ENCODE measurements at places on chromosomes 7 and 10.

GRCh38 chr7:35280902-35281301, 27.0 kb upstream of the TBX20 start:
- no peak for DNase-seq

GRCh38 chr10:9038146-9038714, 983.7 kb downstream of the GATA3 start:
- no peak for DNase-seq

- DNase-seq = no peak
These were observed 105.1 kb downstream of the NRP1 start for GRCh38 chr10:33229252-33229948.

DNA sequence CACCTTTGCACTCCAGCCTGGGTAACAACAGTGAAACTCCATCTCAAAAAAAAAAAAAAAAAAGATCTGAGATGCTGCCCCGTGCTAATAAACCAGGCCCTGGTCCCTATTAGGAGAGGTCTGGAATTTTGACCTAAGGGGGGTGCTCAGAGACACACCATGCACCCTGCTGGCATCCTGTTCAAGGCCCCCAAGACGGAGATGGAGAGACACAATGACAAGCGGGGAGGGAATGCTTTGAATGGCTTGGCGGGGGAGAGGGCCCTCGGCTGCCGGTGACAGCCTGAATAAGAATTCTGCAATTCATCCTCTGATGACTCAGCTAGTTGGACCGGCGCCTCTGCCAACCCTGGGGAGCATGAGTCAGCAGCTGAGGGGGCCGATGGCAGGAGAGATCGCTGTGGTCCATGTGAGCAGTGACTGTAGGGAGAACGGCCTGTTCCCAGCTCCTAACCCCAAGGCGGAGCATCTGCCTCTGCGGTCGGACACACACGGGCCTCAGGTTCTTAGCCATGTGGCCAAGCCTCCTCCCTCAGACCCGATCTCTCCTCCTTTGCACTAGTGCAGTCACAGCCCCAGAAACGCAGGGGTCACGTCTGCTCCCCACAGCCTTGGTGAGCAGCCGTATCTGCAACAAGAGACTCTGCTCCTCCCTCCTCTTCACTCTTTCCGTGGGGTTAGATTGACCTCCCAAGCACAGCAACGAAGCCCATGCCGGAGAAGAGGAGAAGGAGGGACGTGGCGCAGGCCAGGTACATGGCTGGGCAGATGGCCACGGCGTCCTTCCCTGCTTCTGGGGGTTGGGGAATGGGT, 14.9 kb downstream of the TRIM56 start:
- peak; percentile 99 for DNase-seq

GRCh38 chr10:10493833-10494232, 523.8 kb upstream of the CELF2 start:
- no peak for DNase-seq

DNA sequence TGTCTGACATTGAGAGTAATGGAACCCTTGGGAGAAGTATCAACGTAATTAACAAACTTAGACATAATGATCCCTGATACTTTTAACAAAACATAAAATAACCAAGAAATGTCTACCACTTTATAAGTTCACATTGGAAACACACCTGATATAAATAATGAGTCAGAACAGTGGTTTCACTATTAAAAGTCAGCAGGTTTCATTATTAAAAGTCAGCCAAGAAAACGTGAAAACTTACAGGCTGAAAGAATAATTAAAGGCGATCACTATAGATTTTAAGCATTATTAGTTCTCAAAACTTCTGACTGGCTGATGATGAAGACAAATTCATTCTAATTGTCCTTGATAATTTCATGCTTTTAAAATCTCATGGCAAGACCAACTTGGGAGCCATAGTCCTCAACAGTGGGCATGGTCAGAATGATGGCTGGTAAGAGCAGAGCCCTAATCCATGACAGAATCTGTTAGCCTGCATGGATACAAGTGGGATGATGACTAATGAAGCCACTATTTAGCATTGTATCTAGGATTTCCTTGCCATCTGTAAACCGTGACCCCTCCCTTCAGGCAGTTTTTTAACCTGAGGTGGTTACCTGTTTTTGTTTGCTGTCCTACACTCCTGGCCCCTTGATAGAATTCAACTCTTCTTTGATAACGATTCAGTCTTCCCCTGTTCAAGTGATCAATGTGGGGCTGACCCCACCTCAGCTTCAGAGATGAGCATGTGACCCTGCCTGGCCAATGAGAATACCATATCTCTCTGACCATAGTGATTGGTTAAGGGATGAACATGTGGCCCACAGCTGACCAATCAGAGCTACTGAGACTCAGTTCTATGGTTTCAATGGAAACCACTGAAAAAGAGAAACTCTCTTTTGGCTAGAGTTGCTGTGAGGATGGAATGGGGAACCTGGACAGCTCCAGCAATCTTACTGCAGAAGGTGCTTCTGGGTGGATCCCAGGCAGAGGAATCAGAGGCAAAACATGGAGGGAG, 151.0 kb downstream of the PLPP4 start:
- no peak for DNase-seq

DNA sequence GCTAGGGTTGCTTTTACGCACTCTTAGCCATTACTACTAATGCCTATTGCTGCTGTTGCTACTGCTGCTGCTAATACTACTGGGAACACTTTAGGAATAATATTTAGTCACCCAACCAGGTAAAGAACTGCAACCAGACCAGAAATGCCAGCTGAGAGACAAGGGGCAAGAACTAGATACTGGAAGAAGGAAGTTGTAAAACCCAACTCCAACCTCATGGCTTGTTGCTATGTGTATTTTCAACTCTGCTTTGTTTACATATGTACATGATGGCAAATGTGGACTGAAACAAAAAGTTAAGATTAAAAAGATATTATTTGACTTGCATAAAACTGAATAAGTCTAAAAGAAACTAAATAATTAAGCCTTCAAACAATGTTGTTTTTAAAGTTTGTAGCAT, 177.7 kb downstream of the GNAT3 start:
- DNase-seq = no peak

DNA sequence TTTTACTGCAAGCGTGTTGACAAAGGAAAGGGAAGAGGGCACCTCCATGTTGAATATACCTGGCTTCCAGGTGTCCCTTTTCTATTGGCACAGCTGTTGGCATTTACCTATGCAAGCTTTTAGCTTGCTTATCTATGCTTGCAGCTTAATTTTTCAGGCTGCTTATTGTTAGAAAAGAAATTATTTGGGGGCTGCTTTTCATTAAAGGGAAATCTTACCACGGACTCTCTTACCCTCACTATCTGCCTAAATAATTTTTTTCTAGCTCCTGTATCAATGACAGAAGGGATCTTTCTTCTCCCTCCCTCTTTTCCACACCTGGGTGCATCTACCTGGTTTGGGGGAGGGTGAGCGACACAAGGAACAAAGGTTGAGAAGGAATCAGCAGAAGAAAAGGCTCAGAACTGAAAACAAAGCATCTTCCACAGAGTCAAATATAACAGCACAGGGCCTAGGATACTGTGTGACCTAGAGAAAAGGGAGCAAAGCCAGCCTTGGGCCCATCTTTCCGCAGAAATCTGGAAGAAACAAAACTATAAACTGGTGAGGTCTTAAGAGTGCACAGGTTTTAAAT, 15.2 kb upstream of the GJC3 start:
- no peak for DNase-seq

DNA sequence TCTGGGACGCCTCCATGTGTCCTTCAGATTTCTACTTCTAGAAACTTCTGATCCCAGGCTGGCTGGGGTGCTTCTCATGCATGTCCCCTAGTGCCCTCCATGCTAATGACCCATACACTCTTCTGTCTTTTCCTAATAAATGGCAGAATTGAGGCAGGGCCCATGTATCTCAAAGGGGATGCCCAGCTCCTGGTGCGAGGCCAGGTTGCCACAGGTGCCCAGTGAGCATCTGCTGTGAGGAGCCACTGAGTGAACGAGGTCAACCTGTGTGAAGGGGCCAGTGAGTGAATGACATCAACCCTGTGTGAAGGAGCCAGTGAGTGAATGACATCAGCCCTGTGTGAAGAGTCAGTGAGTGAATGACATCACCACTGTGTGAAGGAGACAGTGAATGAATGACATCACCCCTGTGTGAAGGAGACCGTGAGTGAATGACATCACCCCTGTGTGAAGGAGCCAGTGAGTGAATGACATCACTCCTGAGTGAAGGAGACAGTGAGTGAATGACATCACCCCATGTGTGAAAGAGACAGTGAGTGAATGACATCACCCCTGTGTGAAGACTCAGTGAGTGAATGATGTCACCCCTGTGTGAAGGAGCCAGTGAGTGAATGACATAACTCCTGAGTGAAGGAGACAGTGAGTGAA, 478.9 kb downstream of the PTPRN2 start:
- DNase-seq = no peak

- peak; percentile 33 for DNase-seq
These were observed 63.8 kb upstream of the NPS start for GRCh38 chr10:127485153-127485857.

- no peak for DNase-seq
These were observed 113.2 kb downstream of the DNAH11 start for GRCh38 chr7:21656081-21656480.

DNA sequence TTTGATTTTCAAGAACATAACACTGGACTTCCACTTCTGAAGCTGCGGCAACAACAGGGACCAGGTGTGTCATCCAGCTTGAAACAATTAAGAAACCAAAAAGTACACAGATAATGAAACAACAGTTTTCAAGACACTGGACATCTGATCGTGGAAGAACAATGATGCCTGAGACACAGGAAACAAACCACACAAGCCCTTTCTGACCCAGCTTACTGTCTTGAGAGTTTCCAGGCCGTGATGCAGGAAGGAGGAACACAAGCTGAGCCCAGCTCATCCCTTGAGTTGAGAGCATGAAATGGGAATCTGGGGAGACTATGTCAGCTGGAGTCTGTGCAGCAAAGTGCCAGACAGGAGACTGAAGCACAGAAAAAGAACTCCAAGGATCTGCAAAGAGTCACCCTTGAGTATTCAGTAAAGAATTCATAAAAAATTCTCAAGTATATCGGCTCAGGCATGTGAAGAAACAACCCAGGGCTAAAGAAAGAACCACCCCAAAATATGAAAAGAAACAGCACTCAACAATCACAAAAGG, 91.6 kb downstream of the RNF32 start:
- DNase-seq = no peak

DNA sequence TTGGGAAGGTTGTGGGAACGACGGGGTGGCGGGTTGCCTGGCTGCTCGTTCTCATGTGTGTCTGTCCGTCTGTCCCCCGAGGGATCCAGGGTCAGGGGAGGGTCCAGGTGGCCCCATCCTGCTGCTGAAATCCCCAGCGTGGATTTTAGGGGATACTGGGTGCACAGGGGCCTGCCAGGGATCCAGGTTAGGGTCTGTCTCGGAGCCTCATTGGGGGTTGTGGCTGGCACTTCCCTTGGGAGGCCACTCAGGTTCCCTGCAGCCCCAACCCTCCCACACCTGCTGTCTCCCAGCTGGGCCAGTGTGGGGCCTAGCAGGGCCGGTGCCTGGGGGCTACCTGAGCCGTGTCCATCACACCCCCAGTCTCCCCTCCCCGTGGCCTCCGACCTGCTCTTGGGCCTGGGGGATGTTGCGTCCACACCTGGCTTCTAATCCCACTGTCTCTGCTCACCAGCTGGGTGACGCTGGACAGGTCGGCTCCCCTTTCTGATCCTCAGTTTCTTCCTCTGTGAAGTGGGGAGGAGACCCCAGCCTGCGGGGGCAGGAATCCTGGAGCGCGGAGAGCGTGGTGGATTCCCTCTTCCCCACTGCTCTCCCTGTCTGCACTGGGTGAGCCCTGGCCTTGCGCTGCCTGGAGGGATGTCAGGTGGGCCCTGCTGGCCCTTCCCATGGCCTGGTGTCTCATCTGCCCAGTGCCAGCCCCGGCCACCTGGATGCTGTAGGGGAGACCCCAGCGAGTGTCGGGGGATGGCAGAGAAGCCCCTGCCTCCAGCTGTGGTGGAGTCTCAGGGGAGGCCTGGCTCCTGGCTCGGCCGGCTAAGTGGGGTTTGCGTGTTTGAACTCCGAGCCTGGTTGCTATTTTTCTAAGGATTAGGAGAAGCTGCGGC, 81.6 kb downstream of the UNCX start:
- no peak for DNase-seq

DNA sequence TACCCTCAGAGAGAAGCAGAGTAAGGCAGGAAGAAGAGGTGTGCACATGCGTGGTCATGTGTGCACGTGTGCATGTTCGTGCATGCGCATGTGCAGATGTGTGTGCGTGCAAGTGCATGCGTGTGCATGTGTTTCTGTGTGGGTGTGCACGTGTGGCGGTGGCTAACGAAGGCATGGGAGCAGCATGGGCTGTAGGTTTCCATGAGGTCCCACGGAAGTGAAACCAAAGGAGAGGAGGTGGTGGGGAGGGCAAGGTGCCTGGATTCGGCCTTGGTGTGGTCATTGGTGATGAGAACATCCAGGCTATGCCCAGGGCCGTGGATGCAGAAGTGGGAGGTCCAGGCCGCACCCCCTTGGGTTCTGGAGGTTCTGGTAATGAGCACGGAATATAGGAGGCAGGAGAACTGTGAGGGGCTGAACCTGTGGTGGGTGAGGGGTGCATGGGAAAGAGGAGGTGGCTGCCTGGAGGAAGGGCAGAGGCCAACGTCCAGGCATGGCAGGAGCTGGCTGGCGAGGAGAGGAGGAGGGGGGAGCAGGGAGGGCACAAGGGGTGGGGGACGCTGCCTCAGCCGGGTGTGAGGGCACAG, 2.4 kb upstream of the INPP5A start:
- no peak for DNase-seq

DNA sequence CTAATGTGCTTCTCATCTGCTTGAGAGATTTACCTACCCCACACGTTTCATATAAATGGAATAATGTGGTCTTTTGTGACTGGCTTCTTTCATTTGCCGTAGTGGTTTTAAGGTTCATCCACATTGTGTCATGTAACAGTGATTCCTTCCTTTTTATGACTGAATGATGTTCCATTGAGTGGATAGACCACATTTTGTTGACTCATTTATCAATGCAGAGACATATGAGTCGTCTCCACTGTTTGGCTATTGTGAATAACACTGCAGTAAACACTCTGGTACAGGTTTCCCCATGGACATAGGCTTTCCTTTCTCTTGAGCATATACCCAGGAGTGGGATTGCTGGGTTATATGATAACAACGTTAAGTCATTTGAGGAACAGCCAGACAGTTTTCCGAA, 2.0 kb upstream of the AOC1 start:
- no peak for DNase-seq

DNA sequence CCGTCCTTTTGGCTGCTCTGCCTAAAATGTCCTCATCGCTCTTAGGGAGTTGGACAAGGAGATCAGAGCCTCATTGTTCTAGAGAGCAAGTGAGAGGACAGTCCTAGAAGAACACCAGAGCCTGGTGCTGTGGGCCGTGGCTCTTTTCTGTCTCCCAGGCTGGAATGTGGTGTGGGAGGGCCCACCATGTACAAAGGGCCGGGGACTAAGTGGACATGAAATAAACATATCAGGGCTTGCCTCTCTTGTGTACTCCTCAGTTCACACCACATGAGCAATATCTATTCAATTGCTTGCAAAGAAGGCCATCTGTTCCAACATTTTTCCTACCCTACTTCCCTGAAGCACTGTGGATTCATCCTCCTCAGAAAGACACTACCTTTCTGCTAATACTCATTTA, 510.4 kb downstream of the SUGCT start:
- no peak for DNase-seq

- no peak for DNase-seq
These were observed 23.9 kb upstream of the AP5Z1 start for GRCh38 chr7:4751398-4751947.
